Activated T-helper 1 cell treated with anti-CD3 and anti-CD28 coated beads, Interleukin-2, amount 50 U/mL, for 16 hours (primary cell): ENCODE measurements at places on chromosomes 1 and 21.

DNA sequence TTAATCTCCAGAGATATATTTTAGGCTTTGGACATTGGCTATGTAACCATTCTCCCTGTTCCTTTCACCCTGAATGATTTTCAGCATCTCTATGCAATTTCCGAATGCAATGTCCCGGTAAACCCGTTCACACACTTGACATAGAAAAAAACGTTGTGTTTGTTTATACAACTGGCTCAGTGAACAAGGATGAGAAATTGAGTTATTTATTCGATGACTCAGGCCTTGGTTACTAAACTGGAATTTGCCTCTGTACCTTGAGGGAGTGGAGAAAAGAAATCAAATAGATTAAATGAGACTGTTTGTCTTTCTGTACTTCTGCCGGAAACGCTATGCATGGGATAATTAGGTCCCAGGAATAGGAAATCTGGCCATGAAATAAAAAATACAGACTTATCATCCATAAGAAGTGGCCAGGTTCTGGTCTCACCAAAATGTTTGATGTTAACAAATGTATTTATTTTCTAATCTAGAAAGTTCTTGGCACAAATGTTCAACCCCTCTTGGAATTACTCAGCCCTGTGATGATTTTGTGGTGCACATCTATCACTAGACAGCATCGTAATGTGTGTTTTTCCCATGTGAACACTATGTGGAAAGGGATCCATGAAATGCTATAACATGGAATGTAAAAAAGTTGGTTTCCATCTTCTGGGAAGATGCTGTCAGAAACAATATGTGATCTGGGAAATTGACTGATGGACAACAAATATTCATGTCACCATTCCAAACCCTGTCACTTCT, 253.9 kb downstream of the DUSP10 start:
- DNase-seq: no peak

GRCh38 chr1:117201808-117202207, 8.9 kb downstream of the VTCN1 start:
- no peak for DNase-seq

GRCh38 chr21:25515484-25516405, 91.5 kb downstream of the MRPL39 start:
- DNase-seq: no peak

DNA sequence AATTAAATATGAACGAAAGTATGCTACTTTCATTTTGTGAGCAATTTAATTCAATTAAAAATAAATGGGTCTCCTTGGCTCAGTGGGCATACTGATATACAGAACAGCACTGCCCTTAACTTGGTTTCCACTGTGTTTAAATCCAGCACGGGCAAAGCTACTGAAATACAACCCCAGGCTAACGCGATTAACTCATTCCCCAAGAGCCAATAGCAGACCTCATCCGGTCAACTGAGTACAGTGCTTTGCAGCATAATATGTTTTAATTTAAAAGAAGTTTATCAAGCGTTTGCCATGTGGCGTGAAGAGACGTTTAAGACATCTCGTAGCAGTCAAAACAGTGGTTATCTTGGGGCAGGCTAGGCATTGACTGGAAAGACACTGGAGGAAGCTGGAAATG, 118.6 kb downstream of the PROX1 start:
- no peak for DNase-seq

DNA sequence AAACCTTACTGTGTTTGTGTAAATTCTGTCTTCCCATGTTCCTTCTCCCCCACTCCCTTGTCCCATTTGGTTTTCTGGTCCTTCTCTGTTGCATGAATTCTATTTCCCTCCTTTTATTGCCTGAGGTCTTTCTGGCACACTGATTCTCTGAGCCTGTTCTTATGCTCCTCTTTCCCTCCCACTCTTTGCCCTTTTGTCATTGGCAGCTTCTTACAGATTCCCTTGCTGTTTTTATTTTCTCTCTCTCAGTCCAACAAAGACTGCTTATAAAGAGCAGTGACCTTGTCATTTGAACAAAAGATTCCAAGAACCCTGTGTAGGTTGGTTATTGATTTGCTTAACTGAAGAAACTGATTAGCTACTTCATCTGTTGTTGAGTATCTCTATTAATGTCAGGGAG, 49.7 kb downstream of the GPR52 start:
- DNase-seq: no peak

DNA sequence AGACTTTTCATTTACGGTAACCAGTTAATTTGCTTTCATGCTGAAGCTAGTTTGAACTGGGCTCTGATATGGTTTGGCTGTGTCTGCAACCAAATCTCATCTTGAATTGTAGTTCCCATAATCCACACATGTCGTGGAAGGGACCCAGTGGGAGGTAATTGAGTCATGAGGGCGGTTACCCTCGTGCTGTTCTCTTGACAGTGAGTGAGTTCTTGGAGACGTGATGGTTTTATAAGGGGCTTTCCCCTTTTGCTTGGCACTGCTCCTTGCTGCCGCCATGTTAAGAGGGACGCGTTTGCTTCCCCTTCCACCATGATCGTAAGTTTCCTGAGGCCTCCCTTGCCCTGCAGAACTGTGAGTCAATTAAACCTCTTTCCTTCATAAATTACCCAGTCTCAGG, 10.3 kb upstream of the FHAD1 start:
- DNase-seq: no peak

GRCh38 chr1:52355436-52355835, 10.6 kb downstream of the CC2D1B start:
- DNase-seq: no peak

DNA sequence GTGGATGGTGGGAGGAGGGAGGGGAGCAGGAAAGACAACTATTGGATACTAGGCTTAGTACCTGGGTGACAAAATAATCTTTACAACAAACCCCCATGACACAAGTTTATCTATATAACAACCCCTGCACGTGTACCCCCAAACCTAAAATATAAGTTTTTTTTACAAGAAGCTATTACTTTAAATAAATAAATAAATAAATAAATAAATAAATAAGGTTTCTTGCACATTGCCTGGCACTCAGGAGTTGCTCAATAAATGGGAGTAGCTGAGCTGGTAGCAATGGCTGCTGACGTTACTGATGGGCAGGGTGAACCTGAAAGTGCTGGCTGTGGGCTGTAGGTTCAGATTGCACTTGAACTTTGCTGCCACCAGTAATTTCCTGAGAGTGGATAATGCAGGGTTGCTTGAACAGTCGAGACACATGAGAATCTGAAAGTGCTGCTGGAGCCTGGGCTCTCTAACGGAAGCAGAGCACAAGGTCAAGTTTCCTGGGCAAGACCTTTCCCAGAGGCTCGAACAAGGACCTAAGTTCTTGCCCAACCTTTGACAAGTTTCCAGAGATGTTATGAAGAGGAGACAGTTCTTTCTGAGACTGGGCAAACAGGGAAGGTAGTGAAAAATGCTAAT, 14.8 kb upstream of the KCNE2 start:
- DNase-seq: no peak

DNA sequence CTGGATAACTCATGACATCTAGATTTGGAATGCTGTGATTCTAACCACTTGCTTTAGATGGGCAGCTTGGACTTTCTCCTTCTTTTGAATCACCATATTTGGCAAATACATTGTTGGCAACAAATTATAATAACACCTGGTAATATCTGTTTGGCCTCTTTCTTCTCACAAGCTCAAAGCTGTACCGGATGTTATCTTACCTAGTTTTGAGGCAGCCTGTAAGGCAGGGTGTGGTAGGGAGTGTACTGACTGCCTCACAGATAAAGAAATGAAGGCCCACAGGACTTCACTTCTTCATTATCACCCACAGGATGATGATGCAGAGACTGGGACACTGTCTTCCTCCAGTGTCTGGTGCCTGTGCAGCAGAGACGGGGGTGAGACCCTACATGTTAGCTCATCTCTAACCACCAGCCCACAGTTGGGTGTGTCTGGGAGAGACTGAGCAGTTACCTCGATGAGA, 28.5 kb downstream of the TUFT1 start:
- no peak for DNase-seq

GRCh38 chr1:209607102-209607794, 23.7 kb downstream of the CAMK1G start:
- DNase-seq: no peak
